ENCODE measurements at places on chromosomes 2 and 18.

DNA sequence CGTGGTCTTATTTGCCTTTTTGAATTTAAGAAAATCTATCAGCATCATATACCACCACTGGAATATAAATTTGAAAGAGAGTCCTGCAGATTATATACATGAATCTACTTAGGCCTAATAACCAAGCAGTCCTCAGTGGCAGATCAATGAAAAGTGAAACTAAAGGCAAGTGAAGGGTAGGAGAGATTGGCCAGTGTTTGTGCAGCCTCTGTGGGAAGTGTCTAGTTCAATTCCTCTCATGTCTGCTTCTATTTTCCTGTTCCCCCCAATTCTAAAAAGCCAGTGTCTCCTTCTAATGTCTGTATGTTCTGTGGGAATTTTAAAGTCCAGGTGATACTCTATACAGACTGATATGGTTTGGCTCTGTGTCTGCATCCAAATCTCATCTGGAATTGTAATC is 61.9 kb downstream of the FN1 start:
- DNase-seq: no peak

- peak; percentile 72 for DNase-seq
Measured at GRCh38 chr18:7452331-7452730, 114.8 kb upstream of the PTPRM start.

- peak; percentile 20 for DNase-seq
Measured at GRCh38 chr2:173741759-173742158, 223.4 kb downstream of the SP3 start.

DNA sequence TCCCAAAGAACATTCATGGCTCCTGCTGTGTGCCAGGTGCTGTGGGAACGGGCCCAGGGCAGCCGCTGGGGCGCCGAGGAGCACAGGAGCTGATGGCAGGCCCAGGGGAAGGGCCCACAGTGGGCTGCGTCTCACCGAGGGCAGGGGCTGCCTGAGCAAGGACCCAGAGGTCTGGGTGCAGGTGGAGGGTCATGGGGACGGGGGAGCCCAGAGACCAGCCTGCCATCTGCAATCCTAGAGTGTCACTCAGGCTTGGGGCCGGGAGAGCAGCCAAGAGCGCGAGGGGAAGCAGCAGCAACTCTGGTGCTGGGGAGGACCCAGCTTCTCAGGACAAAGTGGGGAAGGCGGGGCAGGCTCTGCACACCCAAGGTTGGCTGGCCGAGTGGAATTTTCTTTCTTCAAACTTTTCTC is 207.4 kb downstream of the HDAC4 start:
- no peak for DNase-seq

DNA sequence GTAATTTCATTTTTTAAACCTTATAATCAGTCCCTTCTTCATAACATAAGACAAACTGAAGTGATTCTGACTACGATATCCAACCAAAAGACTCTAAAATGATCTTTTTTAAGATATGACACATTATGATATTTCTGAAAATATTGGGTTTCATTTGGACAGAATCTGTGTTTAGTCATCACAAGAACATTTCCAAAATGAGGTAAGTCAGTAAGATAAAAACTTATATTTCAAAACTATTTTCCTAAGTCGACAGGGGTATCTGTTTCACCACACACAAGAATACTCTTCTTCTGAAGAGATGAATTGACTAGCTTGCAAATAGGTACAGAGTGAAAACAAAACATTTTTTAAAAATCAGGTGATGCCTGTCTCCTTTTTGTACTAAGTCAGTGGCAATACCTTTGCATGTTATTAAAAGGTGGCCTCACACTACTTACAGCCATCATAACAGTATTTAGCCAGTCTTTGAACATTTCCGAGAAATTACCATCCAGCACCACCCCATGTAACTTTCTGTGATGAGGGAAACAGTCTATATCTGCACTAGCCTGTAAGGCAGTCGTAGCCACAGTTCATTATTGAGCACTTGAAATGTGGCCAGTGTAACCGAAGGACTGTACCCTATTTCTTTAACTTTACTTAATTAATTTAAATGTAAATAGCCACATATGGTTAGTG is 13.5 kb downstream of the STK39 start:
- DNase-seq: no peak

- no peak for DNase-seq
Measured at GRCh38 chr2:190766595-190766994, 114.0 kb upstream of the GLS start.

- no peak for DNase-seq
Measured at GRCh38 chr2:206442833-206443734, at the start of gene ADAM23. Gene ADAM23, plus strand, starts transcription at chr2:206443532. Its CDS starts 335 bp downstream, at chr2:206443867.

- no peak for DNase-seq
Measured at GRCh38 chr18:62678847-62679485, 36.4 kb upstream of the PHLPP1 start.

- DNase-seq: peak; percentile 11
Measured at GRCh38 chr2:41038408-41038807, 586.5 kb upstream of the SLC8A1 start.

DNA sequence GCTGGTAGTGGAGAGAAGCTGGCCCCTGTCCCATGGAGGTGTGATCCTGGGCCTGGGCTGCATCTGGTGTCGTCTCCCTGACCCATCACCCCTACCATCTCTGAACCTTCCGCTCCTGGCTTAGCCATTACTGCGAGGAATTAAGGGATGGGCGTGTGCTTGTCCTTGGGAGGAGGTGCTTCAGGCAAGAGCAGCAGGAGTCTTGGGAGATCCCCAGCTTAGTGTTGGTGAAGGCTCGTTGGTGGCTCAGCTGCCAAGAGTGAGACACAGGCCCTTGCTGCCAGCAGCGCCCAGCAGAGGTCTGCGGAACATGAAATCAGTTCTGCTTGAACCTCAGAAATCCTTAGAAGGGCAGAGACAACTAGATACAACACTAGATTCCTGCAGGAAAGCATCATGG is 59.9 kb upstream of the TGFA start:
- no peak for DNase-seq

GRCh38 chr2:99201959-99202678 is 21.1 kb downstream of the MRPL30 start:
- no peak for DNase-seq

DNA sequence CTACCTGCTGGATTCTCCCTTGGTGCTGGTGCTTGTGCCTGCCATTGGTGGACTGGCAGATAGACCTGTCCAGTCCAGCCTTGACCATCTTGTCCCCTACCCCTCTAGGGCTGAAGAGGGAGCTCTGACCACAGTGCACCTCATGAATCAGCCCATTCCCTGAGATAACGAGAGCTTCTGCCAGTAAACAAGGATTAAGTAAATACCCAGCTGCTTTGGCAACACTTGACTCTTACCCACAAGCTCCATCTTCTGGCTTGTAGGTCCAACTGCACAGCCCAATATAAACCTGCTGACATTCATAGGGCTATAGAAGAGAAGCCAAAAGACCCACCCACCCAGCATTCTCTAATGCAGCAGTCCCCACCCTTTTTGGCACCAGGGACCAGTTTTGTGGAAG is 186.4 kb downstream of the PIK3C3 start:
- no peak for DNase-seq

DNA sequence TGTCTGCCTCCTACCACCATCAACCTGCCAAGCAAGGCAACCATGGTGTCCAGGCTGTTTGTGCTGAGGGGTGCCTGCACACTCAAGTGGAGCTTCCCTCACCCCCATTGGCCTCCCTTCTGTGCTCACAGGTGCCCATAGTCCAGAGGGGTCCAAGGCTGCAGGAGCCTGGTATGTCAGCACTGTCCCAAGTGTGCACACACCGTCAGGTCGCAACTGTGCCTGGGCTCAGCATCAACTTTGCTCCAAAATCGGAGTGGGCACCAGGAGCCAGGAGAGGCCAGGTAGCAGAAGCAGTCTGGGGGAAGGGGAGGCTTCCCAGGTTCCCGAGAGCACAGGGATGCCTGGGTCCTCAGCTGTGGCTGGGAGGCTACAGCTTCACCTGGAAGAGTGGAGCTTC is 1528.2 kb upstream of the SLC39A10 start:
- DNase-seq: no peak

DNA sequence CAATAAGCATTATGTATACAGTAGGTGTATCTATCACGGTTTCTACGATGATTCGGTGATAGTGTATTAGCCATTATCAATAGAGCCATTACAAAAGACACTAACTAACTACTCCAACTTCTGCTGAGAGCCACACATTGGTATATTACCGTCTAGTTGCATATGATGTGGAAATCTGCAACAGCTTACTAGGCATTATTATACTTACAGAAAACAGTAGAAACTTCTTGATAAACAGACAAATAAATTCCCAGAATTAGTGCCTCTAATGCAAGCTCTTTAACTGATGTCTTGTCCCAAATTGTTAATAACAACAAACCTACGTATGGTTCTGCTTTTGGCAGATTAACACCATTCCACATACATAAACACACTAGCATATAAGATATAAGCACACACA is 1923.0 kb upstream of the PIK3C3 start:
- no peak for DNase-seq

DNA sequence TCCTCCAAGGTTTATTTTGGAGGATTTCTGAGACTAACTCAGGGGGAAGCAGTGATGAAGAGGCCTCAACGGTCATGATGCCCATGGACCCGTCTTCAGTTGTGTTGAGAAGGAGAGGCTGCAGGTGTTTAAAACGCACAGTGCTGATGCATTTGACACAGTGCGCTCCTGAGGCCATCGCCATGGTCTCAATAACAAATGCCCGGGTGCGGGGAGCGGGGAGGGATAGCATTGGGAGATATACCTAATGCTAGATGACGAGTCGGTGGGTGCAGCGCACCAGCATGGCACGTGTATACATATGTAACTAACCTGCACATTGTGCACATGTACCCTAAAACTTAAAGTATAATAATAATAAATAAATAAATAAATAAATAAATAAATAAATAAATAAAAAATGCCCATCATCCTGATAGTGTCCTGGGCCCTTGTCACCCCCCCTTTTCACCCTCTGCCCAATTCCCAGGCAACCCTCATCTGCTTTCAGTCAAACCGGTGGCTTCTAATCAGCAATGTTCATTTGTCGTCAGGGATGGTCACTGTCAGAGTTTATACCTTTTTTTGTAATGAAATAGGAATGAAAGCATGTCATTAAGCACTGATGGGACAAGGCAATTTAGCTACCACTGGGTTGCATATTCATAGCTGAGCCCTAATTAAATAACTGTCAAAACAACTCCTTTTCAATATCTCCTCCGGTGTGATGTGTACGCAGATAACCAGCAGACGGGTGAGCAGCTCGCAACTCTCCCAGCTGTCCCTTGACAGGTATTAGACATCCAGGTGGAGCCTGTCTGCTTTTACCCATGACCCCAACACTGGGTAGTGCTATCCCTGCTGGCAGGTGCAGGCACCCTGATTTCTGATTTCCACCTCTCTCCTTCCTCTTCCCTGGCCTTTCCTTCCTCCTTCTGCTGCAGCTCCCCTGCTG is 95.9 kb downstream of the KCNF1 start:
- DNase-seq: no peak

GRCh38 chr2:234977228-234977679 is 25.4 kb downstream of the SH3BP4 start:
- DNase-seq: no peak

DNA sequence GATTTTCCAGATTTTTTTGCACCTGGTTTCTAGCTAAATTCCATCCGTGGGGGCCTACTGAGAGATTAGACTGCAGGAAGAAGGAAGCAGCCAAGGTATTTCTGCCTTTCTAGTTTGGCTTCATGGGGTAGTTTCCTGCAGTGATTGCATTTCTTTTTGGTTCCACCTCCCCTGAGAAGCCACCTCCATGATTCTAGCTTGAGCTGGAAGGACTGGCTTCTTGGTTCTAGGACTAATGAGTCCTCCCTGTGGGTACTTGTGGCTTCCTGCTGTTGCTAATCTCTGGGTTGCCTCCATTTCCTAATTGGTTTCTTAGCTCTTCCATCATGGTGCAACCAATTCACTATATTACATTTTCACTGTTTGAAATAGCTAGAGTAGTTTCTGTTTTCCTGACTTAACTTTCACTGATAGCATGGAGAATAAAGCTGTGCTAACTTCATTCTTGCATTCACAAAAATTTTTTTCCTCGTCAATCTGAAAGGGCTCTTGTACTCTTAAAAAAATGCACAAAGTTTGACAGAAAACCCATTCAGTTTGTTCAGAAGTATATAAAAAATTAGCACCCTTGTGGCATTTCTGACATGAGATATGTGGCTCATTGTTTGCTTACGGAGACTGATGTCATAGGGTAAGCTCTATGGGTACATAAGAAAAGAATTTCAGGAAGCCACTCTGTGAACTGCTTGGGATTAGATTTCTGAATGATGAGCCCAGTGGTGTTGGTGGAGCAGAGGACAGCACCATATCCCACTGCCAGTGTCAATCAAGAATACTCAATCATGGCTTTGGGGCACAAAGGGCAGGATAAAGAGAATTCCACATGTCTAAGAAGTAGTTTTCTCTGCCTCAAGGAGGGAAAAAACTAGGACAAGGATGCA is 242.8 kb upstream of the RBMS1 start:
- DNase-seq: no peak

DNA sequence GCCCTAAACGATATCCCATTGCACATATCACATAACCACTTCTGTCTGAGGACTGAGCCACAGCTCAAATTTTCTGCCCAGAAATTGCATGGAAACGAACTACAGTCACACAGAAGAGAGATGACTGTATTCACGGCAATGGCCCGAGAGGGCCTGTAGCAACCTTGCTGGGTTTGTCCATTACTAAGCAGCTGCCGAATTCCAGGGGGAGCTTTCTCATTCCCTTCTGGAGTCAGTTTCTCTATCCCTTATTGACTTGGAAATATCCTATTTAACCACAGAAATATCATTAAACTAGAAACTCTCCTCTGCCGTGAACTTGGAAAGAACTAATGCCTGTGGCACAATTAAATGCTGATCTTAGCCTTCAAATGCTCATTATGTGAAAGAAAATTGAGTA is 183.9 kb downstream of the DNER start:
- no peak for DNase-seq

DNA sequence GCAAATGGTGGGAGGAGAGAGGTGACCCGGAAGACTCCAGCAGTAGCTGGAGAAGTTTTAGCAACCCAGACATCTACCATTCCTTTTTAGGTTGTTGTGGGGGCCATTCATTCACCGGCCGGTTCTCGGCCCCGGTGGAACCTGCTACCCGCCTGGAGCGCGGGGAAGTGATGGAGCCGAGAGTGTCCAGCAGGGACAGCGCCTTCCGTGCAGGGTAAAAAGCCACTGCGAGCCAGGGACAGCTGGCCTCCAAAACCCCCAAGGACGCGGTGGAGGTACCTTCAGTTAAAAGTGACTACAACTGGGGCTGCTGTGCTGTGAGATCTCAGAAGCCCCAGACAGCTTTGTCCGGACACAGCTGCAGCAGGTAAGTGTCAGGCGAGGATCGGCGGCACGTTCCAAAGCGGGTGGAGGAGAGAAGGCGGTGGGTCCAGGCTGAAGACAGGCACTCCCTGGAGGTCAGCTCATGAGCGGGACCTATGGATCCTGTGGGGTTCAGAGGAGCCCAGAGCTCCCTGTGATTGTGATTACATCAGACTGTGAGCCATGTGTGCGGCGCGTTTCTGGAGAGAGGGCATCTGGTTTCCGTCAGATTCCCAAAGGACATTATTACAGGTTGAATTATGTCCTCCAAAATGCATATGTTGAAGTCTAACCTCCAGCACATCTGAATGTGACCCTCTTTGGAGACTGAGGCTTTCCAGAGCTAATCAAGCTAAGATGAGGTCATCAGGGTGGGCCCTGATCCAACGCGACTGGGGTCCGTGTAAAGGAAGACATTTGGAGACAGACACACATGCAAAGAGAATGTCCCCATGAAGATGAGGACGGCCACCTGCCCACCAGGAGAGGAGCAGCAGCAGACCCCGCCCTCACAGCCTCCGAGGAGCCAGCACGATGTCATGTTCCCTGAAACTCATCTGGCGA is 276.3 kb downstream of the EIPR1 start:
- DNase-seq: no peak
